ENCODE measurements at places on chromosomes 13 and 19.

DNA sequence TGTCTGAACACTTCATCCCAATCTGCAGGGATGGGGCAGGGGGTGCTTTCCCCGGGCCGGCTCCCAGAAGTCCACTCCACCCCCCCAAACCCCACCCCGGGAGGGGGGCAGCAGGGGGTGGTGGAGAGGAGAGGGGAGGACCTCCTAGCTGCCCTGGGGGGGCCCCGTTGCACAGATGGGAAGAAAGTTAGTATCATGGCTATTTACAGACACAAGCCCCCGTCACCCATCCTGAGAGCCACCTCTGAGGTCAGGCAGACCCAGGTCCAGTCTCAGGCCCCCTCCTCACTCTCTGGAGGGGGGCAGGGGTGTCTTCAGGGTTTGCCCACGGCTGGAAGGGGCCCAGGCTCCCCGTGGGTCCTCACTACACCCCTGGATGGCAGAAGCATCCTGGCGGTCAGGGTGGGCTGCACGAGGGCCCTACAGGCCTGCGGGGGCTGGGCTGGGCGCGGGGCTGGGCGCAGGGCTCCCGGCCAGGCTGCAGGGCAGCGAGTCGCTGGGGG lies 5.8 kb upstream of the REXO1 start:
- no peak for DNase-seq

DNA sequence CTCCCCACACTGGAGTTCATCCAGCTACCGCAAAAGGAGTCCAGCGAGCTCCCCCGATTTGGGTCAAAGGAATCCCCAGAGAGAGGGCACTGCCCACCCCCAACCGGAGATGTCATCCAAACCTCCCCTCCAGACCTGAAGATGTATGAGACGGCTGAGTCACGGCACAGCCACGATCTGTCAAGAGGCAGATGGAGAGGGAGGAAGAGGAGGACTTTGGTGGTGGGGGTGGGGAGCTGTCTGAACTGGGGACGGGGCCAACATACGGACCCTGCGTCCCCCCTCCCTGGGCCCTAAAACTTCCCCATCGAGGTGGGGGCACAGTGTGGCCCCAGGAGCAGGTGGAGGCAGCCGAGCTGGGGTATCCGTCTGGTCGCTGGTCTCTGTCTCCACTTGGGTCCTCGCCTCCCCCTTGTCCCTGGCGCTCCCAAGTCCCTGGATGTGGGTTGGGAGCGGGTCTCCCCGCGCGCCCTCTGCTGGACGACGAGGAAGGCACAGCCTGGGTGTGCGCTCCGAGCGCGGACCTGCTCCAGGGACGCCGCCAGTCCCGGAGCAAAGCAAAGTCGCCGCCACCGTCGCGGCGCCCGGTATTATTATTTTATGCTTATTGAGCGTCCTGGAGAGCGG lies 3.8 kb downstream of the PDE4A start:
- DNase-seq = peak; percentile 94

GRCh38 chr19:6590258-6590826 lies 608 bp downstream of the CD70 start:
- peak; percentile 53 for DNase-seq

GRCh38 chr13:79671420-79671819 lies 190.5 kb downstream of the NDFIP2 start:
- DNase-seq = no peak

DNA sequence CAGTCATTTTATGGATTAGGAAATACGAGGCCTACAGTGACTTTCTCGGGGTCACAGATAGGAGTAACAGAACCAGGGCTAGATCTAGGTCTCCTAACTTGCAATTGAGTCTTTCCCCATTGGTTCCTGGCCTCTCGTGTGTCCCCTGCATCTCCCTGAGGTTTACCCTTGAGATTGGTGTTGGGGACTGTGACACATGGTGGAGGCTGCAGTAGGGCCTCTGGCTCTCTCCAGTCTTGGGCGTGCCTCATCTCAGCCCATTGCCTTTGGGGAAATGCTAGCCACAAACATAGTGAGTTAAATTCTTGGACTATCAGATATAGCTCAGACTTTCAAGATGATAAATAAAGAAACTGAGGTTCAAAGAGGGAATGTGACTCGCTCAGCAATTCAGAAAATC lies 212.1 kb downstream of the KCNRG start:
- peak; percentile 36 for DNase-seq

DNA sequence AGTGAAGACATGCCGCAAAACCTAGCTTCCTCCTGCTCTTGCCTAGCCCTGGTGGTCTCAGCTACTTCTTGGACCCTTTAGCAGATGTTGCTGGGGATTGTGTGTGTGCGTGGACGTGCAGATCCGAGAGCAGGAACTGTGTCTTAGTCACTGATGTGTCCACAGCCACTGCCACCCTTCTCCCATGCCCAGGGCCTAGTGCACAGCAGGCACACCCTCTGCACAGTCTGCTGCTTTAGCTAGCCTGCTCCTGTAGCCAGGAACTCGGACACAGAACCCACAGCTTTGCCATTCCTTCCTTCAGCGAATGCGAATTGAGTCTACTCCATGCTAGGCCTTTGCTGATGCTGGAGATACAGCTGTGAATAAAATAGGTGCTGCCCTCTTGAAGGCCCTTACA lies 2.3 kb downstream of the CLPTM1 start:
- DNase-seq = no peak

DNA sequence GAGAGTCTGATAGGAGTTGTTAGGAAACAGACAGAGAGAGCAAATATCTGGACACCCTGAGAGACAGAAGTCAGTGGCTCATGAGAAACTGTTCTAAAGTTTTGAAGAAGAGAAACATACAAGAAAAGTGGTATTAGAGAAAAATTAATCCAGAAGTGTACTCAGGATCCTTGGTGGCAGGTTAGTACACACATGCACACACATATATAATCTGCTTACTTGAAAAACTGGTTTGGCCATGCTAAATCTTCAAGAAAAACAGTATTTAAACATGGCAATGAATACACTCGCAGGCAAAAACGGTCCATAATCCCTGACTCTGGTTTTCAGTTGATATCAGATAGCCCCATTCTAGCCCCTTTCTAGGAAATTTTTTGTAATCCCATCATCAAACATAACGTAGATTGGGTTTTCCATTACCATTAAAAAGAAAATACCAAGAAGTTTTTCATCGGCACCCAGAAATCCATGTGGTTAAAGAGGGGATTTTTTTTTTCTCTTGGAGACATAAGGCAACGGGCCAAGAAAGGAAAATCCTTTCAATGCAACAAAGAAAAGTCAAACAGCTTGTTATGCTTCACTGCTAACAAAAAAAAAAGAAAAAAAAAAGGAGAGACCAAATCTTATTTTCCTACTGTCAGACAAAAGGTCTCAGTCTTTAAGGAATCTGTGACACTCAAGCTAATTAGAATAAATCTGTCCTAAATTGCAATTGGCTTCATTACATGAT lies 178.0 kb upstream of the MIR17HG start:
- no peak for DNase-seq

GRCh38 chr13:24683838-24684599 lies 3.8 kb downstream of the ATP12A start:
- DNase-seq = peak; percentile 77

DNA sequence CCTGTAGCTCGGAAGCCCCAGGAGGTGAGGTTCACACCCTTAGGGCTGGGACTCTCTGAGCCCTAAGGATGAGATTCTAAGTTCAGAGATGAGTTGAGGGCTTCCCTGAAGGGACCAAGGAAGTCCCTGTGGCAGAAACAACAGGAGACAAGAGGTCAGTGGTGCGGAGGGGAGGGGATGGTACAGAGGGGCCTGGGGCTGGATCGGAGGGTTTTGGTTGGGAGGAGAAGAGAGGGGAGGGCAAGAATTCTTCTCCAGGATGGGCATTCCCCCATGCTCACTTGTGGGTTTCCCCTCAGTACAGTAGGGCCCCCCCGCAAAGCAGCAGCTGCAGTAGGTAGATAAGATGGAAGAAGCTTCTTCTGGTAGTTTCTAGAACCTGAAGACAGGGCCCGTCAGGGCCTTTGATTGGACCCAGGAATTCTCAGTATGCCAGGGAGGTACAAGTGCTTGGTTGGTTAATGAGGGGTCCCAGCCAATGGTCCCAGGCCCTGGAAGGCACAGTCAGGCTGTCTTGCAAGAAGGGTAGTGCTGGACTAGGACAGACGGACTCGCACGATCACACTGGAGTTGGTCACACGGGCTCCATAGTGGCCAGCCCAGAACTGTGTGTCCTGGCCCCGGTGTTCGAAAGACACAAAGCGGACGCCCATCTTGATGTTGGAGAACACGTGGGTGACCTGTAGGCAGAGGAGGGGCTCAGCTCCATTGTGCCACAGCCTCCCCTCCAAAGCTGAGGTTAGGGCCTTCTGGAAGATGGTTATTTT lies 7.3 kb downstream of the FBXO27 start:
- no peak for DNase-seq

DNA sequence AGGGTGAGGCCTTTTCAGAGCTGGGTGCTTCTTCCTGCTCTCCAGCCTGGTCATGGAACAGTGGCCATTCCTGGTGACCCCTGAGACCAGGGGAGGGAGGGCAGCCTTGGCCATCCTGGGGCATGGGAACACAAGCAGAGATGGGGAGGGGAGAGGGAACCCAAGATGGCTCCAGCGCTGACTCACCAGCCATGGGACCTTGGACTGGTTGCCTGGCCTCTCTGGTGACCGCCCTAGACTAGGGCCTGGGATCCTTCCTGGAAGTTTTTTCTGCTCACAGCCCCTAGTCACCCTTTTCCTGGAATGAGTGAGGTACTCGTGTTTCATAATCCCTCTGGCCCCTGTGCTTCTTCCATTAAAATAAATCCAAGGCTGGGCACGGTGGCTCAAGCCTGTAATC lies 3.3 kb upstream of the OPA3 start:
- DNase-seq = no peak

- DNase-seq = no peak
Measured at GRCh38 chr13:52461265-52461664, 6.0 kb downstream of the CKAP2 start.

GRCh38 chr13:94662274-94662945 lies 49.9 kb downstream of the SOX21 start:
- no peak for DNase-seq

GRCh38 chr19:39199025-39199424 lies 2.3 kb downstream of the NCCRP1 start:
- DNase-seq = no peak

DNA sequence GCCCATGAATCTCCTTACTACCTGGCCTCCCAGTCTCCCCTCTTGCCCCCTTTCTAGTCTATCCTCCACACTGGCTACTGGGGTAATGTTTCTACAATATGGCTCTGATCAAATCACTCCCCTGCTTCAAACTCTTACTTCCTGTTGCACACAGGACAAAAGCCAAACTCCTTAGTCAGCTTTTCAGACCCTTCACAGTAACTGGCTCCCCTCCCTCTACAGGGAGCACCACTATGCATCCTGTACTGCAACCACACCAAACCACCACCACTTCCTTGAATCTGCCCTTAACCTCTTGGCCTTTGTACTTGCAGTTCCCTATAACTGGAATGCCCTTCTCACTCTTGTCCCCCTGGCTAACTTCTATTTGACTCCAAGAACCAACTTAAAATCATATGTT lies 32.2 kb downstream of the DEDD2 start:
- peak; percentile 70 for DNase-seq

- no peak for DNase-seq
Measured at GRCh38 chr13:26420282-26420960, 137.1 kb upstream of the WASF3 start.

DNA sequence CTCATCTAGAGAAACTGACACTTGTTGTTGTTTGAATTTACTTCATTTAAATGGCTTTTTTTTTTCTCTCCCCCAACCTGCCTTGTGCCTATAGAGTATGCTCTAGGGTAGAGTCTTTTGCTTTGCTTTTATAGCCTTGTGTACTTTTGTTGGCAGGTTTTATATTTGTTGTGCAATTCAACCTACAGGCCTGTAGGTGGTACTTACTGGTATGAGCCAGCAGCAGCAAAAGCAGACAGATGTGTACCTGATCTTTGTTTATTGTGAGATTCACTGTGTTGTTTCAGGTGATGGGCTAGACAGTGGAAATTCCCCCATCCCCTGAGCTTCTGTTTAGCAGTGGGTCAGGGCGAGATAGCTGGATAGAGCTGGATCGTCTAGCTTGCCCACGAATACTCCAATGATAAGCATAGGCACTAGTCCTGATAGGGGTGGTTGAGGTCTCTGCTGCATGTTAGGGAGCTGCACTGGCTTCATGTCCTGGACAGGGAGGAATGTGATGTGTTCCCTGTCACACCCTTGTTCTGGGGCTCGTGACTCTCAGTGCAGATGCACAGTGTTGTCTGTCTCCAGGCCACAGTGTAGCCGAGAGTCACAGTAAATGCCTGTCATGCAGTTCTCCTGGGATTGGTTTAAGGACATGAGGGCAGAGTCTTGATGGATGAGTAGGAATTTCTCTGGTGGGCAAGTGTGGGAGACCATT lies 21.3 kb downstream of the DNAJC3 start:
- no peak for DNase-seq

DNA sequence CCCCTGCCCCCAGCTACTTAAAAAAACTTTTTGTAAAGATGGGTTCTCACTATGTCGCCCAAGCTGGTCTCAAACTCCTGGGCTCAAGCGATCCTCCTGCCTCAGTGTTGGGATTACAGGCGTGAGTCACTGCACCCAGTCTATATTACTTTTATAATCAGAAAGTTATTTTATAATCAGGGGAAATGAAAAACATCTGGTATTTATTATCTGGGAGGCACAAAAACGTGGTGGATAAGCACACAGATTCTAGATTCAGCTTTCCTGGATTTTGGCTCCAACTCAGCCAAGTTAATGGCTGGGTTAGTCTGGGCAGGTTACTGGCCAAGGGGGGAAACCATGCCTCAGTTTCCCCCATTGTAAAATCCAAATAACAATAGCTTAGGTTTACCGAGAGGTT lies 24.7 kb downstream of the KEAP1 start:
- no peak for DNase-seq

GRCh38 chr19:55472463-55472862 lies 4.0 kb upstream of the ZNF628 start:
- no peak for DNase-seq

- DNase-seq = no peak
Measured at GRCh38 chr19:33448159-33448516, 73.5 kb downstream of the PEPD start.

GRCh38 chr19:1279782-1280341 lies 4.5 kb downstream of the FAM174C start:
- DNase-seq = peak; percentile 77

- no peak for DNase-seq
Measured at GRCh38 chr19:14603990-14604387, 21.1 kb downstream of the CLEC17A start.

DNA sequence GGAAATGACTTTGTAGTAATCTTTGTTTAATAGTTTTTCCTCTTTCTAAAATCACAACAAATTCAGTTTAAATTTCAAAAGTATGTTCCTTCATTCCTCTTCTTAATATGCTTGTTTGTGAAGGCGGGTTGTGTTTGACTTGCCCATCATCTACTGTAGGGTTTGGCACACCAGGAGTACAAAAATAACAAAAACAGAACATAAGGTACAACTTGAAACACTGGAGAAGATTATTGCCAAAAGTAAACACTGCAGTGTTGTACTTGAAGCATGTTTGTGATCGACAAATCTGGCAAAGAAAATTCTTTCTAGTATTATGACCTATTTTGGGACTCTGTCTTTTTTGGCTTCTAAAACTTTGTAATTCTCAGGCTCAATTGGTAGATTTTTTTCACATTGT lies 518.6 kb downstream of the SLITRK5 start:
- DNase-seq = no peak

- DNase-seq = no peak
Measured at GRCh38 chr13:59547950-59548349, 615.8 kb downstream of the DIAPH3 start.
